ENCODE measurements at places on chromosomes 1 and 21.

DNA sequence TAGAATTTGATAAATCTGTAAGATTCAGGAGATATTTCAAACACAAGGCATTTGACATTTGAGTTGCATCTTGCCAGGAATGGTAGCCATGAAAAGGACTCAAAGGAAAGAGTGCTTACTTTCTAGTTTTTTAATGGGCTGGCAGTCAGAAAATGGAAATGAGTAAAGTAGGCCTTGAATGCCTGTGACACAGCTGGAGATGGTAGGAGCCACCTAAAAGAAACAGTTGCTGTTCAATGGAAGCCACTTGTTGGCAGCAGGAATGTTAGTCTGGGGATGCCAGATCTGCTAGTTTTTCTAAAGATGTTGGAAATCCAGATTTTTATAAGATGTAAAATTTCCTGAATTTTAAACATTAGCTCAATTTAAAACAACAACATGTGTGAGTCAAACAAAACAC, 43.6 kb downstream of the CACHD1 start:
- no peak for DNase-seq

DNA sequence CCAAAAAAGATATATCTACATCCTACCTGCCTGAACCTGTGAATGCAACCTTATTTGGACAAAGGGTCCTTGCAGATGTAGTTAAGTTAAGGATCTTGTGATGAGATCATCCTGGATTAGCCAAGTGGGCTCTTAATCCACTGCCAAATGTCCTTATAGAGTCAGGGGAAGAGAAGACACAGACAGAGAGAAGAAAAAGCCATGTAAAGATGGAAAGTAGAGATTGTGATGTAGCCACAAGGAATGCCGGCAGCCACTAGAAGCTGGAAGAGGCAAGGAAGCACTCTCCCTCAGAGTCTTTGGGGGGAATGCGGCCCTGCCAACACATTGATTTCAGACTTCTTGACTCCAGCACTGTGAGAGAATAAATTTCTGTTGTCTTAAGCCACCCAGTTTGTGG, 16.2 kb downstream of the HSD11B1 start:
- no peak for DNase-seq

- DNase-seq: no peak
Measured at GRCh38 chr1:151849126-151849525, 4.4 kb downstream of the THEM5 start.

DNA sequence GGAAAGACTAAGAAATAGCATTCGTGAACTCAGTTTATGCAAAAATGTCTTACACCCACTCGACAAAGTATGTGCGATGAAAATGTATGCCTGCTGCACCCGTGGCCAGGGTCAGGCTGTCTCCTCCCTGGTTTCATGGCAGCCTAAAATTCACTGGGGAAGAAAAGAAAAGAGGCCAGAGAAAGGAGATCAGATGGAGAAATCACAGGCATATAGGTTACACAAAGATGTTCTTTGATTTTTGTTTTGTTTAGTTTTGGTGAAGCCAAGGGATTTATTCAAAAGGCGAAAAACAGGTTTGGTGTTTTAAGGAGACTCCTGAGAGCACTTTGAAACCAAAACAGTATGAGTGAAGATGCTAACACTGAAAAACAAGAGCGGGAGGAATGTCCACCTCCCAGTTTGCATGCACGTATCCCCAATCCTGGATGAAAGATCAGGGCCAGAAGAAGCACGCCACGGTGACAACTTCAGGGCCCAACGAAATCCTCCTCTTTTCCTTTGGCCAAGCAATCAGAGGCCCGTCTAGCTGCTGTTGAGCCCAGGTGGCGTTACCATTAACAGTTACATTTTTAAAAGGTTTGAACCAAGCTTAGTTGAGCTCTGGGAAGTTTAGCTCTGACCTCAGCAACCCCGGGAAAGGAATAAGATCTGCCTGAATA, 992 bp upstream of the SSX2IP start:
- no peak for DNase-seq

Measured in stimulated activated CD4-positive, alpha-beta T cell treated with anti-CD3 and anti-CD28 coated beads, Interleukin-1b, Interleukin-23, amount 100 ng/mL, for 4 hours (primary cell).